ENCODE measurements at places on chromosomes 5 and 9. TPM values are rescaled to one million over a fixed set of nuclear protein-coding genes. Genes with fewer than 3 reads are reported as not detected.
A peak's percentile ranks its signal among the peaks of the same experiment; 100 is the strongest.

DNA sequence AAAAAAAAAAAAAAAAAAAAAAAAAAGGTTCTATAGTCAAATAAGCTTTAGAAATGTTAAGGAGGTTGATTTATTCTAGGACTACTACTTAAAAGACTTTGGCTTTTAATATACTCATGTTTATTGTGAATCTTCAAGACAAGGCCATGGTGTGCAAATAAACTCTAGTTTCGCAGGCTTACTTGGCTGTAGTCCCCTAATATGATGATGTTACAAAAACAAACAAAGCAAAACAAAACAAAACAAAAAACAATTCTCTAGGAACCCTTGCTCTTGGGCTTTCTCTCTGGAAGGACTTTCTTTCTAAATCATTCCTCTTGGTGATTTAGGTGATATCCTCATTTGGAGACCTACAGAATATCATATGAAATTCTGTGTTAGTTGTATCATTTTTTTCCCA, 172.0 kb downstream of the GDNF start:
- no peaks in the 10 kb centered on the region for H3K36me3 ChIP-seq
- no peaks in the 10 kb centered on the region for H3K4me1 ChIP-seq
- no peaks in the 10 kb centered on the region for H3K27me3 ChIP-seq
- no peak for DNase-seq
- no peak overlapping the region for H3K4me3 ChIP-seq
- peak overlapping the region; percentile 6 for H3K27ac ChIP-seq

DNA sequence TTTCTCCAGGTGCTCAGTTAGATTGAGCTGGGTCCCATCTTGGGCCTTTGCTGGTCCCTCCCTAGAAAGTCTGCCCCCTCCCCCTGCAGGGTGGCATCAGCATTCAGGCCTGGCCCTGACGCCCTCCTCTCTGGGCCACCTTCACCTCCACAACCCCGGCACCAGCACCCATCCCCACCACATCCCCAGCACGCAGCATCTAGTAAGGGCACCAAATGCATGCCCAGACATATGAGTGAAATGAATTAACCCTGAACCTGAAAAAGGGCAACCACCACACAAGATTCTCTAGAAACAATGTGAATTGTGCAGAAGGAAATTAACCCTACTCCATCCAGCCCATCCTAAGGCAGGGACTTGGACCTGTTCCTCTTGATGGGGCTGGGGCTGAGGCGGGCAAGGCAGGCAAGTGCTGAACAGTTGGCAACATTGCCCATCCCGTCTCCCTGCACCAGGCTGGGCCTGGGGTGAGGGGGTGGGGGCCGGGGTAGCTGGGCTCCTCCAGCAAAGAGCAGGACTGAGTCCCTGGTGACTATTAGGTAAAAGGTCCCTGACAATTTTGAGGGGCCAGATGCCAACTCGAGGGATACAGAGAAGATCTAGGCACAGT, 125.9 kb downstream of the KCNIP1 start:
- no peaks in the 10 kb centered on the region for H3K36me3 ChIP-seq
- no peaks in the 10 kb centered on the region for H3K27me3 ChIP-seq
- no peak for DNase-seq

Gene ANKRD20A1
- 2.9 TPM for total RNA-seq

- no peak overlapping the region for H3K4me3 ChIP-seq
- H3K27me3 ChIP-seq: no peaks in the 10 kb centered on the region
- H3K4me1 ChIP-seq: no peaks in the 10 kb centered on the region
- DNase-seq: no peak
- no peak overlapping the region for H3K27ac ChIP-seq
Observed at GRCh38 chr9:84001621-84002020, 21.0 kb downstream of the RMI1 start.

Gene SV2C
- total RNA-seq: 0.59 TPM

Gene UBTD2
- 21.8 TPM for total RNA-seq

DNA sequence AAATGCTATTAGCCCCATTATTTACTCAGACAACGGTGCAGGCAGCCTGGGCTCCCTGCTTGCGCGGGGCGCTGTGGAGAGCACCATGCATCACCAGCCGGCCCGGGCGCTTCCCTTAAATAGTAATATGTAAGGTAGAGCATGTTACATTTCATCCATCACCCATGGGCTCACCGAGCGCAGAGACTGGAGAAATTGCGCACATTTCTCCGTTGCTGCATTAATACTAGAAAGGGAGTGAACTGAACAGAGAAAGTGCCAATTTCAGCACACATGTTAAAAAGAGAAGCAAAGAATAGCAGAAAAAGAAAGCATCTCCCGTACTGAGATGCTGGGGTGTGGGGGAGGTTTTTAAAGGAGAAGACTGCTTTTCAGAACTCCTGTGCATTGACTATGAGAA, 400.3 kb downstream of the ZSWIM6 start:
- no peak overlapping the region for H3K27ac ChIP-seq
- H3K36me3 ChIP-seq: no peaks in the 10 kb centered on the region
- no peak overlapping the region for H3K4me3 ChIP-seq
- H3K4me1 ChIP-seq: no peaks in the 10 kb centered on the region

Gene STXBP1
- 43.2 TPM for total RNA-seq

DNA sequence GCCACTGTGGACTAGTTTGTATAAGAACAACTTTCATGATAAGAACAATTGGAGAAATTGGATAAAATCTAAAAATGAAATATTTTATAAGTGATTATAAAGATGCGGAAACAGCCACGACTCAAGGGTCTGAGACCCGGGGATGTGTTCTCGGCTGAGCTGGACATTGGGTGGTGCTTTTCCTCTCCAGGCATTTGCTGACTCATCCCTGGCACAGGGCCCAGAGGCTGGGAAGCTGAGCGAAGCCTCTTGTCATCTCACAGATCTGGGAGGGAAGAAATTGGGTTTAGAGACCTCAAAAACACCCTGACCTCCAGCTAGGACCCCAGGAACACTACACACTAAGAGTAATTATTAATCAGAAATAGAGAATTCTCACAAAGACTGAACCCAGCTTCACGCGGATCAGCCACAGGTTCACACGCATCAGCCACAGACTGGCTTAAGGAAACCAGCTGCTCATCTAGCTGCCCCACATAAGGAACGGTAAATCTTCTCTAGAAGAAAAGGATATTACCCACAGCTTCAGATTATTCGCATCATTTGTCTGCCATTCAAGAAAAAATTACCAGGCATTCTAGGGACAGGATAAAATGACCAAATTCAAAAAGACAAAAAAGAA, 2.8 kb upstream of the OR2V1 start:
- peaks cover 20% of the 10 kb centered on the region for H3K27me3 ChIP-seq
- no peak overlapping the region for H3K27ac ChIP-seq
- no peaks in the 10 kb centered on the region for H3K4me1 ChIP-seq

Gene S1PR3
- total RNA-seq: 16.6 TPM

GRCh38 chr9:131418143-131419025, 24.5 kb downstream of the PRRC2B start:
- no peak overlapping the region for H3K4me3 ChIP-seq
- peaks cover 17% of the 10 kb centered on the region for H3K4me1 ChIP-seq
- peak overlapping the region; percentile 90 for H3K27ac ChIP-seq
- H3K36me3 ChIP-seq: no peaks in the 10 kb centered on the region

DNA sequence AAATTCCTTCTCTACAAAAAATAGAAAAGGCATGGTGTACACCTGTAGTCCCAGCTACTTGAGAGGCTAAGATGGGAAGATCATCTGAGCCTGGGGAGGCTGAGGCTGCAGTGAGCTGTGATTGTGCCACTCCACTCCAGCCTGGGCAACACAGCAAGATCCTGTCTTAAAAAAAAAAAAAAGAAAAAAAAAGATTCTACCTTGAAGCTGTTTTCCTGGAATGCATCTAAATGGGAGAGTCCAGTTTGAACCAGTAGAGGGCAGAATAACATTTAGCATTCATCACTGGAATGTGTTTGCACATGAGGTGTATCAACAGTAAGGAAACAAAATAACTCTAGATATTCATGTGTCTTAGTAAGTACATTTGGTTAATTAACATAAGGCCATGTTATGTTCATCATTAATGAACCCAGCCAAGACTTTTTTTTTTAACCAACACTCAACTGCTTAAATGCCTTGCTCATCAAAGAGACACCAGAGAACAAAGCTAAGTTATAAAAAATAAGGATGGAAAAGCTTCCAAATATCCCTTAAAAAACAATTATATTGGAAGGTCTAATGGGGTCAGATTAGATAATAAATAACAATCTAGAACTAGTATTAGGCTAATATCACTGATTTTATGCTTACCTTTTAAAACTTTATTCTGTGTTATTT, 16.1 kb downstream of the IFNE start:
- H3K27me3 ChIP-seq: no peaks in the 10 kb centered on the region
- H3K36me3 ChIP-seq: no peaks in the 10 kb centered on the region
- H3K27ac ChIP-seq: no peak overlapping the region
- DNase-seq: no peak
- H3K4me3 ChIP-seq: no peak overlapping the region

- H3K27me3 ChIP-seq: no peaks in the 10 kb centered on the region
- DNase-seq: no peak
- no peaks in the 10 kb centered on the region for H3K4me1 ChIP-seq
- no peak overlapping the region for H3K27ac ChIP-seq
- H3K36me3 ChIP-seq: no peaks in the 10 kb centered on the region
Observed at GRCh38 chr5:60779466-60779865, 64.6 kb downstream of the ELOVL7 start.

DNA sequence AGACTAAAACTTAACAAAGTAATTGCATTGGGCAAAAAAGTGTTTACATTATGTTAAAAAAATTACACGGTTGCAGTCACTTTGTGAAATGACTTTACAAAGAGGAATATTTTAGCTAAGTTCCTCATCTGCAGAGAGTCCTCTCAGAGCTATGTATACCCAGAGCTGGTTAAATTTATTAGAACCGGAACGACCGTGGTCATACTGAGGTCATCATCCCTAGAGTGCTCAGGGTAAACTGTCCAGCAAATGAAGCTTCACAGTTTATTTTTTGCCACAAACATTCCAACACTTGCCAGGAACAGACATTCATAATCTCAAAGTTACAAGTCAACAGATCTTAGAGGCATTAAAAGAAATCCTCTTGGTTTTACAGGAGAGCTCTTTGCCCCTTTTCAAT, 897 bp downstream of the ROPN1L start:
- no peaks in the 10 kb centered on the region for H3K27me3 ChIP-seq
- no peak overlapping the region for H3K27ac ChIP-seq
- H3K4me1 ChIP-seq: no peaks in the 10 kb centered on the region

DNA sequence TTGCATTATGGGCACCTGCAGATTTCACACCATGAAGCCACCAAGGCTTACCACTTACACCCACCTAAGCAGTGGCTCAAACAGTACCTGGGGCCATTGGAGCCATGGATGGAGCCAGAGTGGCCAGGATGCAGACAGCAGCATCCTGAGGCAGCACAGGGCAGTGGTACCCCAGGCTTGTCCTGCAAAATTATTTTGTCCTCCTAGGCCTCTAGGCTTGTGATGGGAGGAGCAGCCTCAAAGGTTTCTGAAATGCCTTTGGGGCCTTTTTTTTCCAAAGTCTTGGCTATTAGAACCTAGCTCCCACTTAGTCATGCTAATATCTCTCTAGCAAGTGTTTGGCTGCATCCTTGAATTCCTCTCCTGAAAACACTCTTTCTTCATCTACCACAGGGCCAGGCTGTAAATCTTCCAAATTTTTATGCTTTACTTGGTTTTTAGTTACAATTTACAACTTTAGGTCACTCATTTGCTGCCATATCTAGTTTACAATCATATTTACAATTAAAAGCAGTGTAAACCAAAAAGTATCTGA, 15.7 kb downstream of the TMC1 start:
- H3K27ac ChIP-seq: no peak overlapping the region
- no peaks in the 10 kb centered on the region for H3K4me1 ChIP-seq
- no peak for DNase-seq
- no peak overlapping the region for H3K4me3 ChIP-seq

Gene BSPRY
- 1.1 TPM for total RNA-seq

DNA sequence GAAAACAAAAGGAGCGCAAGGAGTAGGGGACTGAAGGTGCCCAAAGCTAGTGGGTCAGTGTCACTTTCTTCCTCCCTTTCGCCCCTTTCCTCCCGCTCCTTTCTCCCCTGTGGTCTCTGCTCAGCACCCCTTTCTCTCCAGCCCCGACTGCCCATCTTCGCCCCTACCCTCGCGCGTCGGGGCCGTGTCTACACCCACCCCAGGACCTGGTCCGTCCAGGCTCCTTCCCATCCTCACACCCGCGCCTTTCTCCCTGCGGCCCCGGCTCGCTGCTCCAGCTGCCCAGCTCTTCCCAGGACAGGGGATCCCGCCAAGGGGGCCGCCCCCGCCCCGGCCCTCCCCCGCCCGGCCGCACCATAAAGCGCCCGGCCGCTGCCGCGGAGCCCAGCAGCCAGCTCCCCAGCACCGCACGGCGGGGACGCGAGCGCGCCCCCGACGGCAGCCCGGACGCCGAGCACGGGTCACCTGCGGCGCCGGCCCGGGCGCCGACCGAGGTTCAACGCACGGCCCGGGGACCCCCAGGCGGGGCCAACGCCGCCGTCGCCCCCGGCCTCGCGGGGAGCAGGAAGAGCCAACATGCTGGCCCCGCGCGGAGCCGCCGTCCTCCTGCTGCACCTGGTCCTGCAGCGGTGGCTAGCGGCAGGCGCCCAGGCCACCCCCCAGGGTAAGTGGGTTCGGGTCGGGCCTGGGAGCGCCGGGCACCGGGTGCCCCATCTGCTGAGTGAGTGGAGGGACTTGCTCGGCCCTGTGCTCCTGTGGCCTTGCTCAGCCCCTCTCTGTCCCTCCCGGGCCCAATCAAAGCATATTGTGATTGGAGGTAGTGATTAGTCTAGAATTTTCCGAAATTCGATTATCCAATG, at the start of gene THBS4:
Gene THBS4 (plus strand): TSS at position 387 of the 860 bp plus-strand sequence. CDS start 190 bp downstream, at position 577.
- peaks cover 3% of the 10 kb centered on the region for H3K4me1 ChIP-seq
- peak within 1 kb of the TSS; percentile 21 for H3K4me3 ChIP-seq
- no peak within 1 kb of the TSS for H3K27ac ChIP-seq
- H3K36me3 ChIP-seq: no peaks in the 10 kb centered on the region

DNA sequence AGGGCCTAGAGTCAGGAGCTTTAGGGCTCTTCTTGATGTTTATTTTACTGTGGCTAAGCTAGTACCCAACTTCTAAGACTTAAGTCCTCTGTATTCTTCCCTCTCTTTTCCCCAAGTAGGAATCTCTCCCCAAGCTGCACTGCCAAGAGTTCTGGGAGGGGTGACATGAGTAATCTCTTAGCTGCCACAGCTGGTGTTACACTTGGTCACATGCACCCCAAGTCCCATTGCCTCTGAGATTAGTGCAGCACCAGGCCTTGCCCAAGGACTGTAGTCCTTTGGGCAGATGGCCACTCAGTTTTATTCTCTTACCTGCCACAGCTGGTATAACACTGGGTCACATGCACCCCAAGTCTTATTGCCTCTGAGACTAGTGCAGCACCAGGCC, 114.7 kb upstream of the RIOK2 start:
- no peak for DNase-seq
- no peak overlapping the region for H3K4me3 ChIP-seq
- H3K4me1 ChIP-seq: no peaks in the 10 kb centered on the region
- no peaks in the 10 kb centered on the region for H3K36me3 ChIP-seq
- H3K27me3 ChIP-seq: no peaks in the 10 kb centered on the region
